ENCODE measurements at places on chromosomes 4 and X.
A peak's percentile ranks its signal among the peaks of the same experiment; 100 is the strongest.

DNA sequence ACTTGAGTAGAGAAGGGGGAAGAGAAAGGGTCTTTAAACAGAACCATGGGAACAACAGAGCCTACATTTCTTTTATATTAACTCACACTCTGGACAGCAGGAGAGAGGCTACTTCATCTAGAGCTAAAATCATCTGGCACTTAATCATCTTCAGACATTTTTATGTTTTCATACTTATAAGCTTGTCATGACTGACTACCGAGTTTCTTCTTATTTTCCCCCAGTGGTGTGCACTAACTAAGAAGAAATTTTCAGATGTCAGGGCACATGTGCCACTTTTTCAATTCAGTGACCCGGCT, 11.8 kb upstream of the RTL5 start:
- no peak for DNase-seq

GRCh38 chr4:169941141-169941540, 85.1 kb downstream of the MFAP3L start:
- no peak for DNase-seq

GRCh38 chr4:72022553-72022952, 9.2 kb upstream of the NPFFR2 start:
- DNase-seq: no peak

GRCh38 chr4:15551740-15552446, 82.2 kb downstream of the CC2D2A start:
- no peak for DNase-seq

GRCh38 chr4:46908148-46908547, 897 bp downstream of the COX7B2 start:
- DNase-seq: no peak

DNA sequence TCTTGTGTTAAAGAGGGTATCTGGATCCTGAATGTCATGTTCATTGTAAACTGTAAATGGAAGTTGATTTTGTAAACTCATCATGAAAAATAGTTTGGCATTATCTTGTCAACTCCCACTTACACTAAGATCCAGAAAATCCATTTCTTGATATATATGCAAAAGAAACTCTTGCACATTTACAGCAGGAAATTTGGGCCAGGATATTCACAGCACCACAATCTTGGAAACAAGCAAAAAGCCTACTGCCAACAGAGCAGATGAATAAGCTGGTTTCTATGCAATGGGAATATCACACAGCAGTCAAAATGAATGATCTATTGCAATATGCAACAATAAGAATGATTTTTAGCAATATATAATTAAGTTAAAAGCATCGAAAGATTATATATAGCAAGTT, 8.6 kb downstream of the GABRA4 start:
- no peak for DNase-seq

GRCh38 chrX:2492531-2493218, 8.1 kb downstream of the DHRSX start:
- DNase-seq: no peak

GRCh38 chrX:130111220-130112154, 1.2 kb upstream of the ELF4 start:
- DNase-seq: no peak

DNA sequence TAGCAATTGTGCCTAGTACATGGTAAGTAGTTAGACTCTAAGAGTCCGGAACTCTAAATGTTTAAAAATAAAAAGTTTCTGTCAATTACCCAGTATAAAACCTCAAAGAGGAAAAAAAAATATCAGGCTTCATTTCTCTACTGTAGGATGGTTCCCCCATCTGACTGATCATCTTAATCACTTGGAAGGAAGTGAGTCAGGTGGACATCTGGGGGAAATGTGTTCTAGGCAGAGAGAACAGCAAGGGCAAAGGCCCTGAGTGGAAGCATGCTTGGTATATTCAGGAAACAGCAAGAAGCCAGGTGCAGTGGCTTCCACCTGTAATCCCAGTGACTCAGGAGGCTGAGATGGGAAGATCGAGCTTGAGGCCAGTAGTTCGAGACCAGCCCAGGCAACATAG, 2.9 kb upstream of the EIF1AX start:
- DNase-seq: peak; percentile 68

DNA sequence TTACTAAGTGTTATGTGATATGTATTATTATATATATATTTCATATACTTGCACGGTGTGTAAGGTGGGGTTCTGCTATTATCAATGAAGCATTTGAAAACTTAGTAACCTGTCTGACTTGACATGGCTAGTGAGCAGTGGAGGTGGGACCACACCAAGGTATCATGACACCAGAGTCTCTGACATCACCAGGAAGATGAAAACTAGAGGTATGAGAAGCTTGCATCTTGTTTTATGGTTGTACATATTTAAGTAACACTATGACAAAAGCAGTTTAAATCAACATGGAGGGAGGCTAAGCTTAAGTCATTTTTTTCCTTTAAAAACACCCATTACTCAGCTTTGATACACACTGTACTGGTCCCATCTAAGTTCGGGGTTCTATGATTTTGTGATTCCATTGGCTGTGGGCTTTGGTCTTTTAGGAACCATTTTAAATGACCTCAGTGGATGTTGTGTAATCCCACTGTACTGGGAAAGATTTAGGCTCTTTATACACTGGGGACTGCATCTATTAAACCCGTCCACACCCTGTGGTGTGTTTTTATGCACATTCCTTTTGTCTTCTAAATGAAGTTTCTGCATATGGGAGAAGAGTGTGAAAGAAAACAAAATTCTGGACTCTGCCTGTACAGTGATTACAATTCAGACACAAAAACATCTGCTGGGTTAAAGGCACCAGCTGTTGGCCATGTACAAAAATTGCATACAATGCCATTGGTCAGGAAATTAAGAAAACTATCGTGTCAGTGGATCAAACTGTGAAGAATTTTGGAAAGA, 570.6 kb downstream of the SPRY1 start:
- peak; percentile 67 for DNase-seq

DNA sequence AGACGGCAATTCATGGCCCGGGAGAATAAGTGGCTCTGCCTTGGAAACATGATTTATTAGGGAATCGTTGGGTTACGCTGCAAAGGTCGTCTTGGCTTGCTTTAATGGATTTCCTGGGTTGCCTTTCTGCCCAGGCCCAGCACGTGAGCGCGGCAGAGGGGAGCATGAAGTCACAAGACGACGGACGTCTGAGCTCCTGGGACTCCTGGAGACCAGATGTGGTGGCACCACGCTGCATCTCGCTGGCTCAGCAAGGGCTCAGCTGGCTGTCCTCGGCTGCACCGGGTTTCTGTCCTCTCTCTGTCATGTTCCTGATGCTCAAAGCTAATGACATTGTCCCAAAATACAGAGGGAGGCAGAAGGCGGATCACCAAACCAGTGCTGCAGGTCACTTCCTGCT, 61.2 kb downstream of the C4orf50 start:
- DNase-seq: no peak

GRCh38 chr4:89468602-89469001, 161.0 kb upstream of the GPRIN3 start:
- DNase-seq: peak; percentile 17

- DNase-seq: peak; percentile 16
Observed at GRCh38 chrX:141314441-141314840, 72.1 kb upstream of the SPANXC start.

DNA sequence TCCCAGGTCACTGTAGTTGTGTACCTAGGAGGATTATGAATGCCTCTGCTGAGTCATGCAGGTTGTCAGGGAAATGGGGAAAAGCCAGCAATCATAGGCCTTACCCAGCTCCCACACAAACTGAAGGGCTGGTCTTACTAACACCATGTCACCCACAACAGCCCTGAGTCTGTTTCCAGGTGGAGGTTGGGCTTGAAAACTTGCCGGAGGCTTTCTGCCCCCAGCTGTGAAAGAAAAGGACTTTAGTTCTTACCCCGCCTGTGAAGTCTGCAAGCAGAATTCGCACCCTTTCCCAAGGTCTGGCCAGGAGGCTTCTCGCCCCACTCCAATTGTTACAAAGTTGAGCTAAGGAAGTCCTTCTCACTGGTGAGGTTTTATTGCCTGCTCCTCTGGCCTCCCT, 143.9 kb downstream of the RPS6KA6 start:
- DNase-seq: no peak

DNA sequence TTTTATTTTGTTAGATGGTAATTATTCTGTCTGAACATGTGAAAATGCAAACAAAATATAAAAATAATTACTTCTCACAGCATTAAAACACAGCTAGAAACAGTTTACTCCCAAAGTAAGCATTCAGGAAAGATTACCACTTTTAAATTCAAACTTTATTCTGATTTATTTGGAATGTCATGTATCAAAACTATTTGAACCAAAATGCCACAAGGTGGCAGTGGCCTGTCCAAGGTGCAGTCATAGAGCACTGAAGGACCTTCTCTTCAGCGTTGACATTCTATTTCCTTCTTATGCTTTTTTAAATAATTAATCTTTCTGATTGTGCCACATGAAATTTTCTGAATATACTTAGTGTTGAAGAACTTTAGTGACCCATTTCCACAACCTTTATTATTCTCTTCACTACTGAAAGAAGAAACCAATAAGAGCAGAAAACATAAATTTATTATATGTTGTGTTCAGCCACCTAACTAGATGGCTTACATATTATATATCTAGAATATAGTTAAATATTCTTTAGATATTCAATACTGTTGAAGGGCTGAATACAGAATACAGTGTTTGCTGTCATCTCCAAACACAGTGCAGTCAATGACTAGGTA, 283.6 kb downstream of the CFAP299 start:
- DNase-seq: peak; percentile 17

- no peak for DNase-seq
Observed at GRCh38 chr4:81408341-81408740, 63.4 kb downstream of the RASGEF1B start.

- DNase-seq: no peak
Observed at GRCh38 chr4:146033149-146033548, 94.5 kb upstream of the ZNF827 start.

GRCh38 chr4:26226629-26227376, 94.0 kb upstream of the RBPJ start:
- DNase-seq: no peak

GRCh38 chr4:163866728-163867315, 372.3 kb downstream of the TMA16 start:
- DNase-seq: peak; percentile 73

DNA sequence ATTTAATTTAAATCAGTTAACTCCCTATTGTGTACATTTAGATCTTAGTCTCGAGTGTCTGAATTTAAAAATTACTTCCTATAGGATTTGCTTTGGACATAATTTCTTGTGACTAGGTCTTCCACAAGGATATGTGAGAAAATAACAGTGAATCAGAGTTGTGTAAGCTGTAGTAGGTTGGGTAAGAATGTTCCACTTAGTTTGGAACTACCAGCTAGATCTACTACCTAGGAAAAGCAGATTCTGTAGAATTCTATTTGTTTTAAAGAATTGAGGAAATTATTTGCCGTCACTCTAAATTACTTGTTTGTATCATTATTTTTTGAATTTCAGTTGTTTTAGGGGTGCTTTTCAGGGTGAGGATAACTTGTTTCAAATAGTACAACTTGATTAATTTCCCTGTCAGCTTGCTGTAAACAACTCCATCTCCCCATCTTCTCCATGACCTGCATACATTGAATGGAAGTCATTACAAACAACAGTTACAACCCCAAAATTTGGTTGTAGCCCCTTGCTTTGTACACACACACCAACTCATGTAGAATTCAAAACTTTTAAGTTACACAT, 1.3 kb downstream of the MTHFD2L start:
- DNase-seq: peak; percentile 40

DNA sequence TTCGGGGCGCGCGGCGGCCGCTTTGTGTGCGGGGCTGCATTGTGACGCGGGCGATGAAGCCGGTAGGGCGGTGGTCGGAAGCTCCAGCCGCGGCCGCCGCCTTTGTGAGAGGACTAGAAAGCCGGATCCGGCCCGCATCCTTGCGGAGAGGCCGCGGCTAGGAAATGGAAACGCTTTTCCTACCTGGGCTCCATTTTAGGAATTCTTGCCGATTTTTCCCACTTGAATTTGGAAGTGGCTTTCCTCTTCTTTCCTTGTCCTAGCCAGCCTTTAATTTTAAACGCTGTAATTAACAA, 708 bp downstream of the TMSB4X start:
- peak; percentile 26 for DNase-seq

DNA sequence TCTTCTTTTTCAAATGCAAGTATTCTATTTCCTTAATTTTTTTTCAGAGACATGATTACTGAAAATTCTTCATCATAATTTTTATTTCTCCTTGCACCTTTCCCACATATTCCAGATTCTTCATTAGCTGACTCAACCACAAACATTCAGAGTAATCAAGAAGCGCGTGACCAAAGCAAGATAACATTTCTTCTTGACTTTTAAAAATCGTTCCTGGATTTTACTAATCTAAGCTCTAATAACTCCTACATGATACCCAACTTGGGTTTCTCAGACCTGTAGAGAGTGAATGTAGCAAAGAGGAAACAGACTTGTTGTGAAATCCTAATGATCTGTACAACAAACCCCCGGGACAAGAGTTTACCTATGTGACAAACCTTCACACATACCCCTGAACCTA, 615.0 kb downstream of the TMA16 start:
- peak; percentile 21 for DNase-seq

DNA sequence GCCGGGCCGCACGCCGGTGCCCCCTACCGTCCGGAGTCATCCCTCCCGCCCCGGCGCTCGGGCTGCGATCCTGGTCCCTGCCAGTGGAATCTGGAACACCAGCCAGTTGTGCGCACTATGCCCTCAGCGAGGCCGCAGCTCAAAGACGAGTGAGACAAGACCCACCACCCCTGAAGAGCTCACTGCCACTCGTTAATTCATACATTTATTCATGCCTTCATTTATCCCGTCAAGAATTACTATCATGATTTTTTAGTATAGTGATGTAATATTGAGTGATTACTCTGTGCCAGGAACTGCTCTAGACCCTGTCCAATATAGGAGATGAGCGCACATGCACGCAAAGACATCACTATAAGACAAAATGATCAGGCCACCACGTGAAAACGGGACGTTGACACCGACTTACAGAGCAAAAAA, 247 bp upstream of the PPA2 start:
- DNase-seq: peak; percentile 82

DNA sequence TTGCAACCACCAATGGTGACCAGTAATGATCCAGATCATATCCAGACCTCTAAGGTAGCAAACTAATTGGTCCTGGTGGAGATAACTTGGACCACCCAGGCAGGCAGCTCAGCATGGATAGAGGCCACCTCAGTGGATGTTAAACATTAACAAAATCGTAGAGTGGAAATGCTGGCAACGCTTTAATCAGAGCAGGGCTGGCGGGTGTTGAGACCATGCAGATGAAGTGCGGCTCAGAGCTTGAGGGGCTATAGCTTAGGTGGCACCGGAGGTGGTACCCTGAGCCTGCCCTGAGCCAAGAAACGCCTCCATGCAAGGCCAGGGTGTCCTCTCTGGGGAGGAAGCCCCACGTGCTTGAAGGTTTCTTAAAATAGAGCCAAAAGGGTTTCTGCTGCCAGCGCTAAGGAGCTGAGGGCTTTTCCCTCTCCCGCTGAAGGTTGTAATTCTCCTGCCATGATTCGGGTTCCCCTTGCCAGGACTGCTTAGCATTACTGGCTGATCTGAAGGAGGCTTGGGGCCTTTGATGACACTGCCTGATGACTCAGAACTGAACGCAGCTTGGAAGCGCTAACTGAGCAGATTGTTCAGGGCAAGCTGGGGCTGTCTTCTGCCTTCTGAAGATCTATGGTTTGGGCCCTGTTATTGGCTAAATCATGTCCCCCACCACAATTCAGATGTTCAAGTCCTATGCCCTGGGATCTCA, 177.8 kb upstream of the ATP6AP2 start:
- DNase-seq: peak; percentile 8

GRCh38 chr4:172147687-172148086, 334.5 kb downstream of the GALNTL6 start:
- DNase-seq: no peak

- DNase-seq: peak; percentile 62
Observed at GRCh38 chrX:136199365-136199764, 51.8 kb downstream of the MAP7D3 start.

- DNase-seq: no peak
Observed at GRCh38 chr4:79174490-79175252, 151.2 kb downstream of the NAA11 start.

GRCh38 chr4:109418588-109418987, 15.0 kb upstream of the SEC24B start:
- DNase-seq: no peak
